ENCODE measurements at places on chromosomes 4 and X.
A peak's percentile ranks its signal among the peaks of the same experiment; 100 is the strongest.

DNA sequence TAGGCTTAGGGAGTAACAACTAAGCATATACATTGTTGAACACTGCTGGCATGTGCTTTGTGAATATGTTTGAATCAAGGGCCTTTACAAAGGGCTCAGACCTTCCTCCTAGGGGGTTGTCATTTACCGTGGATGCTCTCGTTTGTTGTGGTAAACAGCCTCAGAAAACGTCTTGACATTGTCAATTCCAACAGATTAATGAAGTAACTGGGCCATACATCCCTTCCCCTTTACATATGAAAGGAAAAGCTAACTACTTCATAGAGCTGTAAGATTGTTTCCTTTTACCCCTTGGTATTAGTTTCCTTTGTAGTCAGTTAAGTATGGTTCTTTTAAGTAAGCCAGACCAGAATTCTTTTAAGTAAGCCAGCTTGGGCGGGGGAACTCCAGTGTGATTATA is 42.9 kb downstream of the FAT4 start:
- DNase-seq: no peak

- DNase-seq: no peak
Measured at GRCh38 chrX:132463411-132463810, 25.4 kb downstream of the MBNL3 start.

DNA sequence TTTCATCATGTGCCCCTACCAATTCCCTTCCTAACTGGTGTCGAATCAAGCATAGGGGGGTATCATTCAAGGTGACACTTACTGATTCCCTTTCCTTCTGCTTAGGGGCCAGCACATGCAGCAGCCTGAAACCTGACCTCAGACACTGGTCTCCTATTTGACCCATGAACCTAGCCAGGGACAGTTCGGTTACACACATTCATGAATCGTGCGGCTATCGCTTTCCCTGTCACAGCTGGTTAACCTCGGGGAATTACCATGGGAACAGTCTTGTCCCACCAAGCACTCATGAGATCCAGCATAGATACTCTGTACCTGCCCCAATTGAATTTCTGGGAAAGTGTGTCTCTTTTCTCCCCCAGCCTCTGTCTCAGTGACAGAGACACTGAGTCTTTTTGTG is 140.4 kb downstream of the ZNF674 start:
- DNase-seq: no peak

DNA sequence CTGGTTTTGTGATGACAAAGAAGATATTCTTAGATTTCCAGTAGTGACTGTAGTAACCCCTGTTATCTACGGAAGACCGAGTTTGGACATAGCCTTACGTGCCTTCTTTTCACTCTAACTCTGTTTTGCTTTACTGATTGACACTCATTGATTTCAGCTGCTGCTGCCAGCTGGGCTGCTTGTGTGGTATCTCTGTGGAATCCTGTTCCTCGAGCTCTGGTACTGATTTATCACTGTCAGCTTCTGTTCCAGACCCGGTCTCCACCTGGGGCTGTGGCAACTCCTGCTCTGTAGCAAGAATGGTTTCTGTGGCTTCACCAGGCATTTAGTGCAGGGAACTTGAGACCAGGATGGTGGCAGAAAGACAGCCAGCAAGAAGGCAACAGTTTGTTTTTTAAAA is 24.6 kb upstream of the LAP3 start:
- DNase-seq: no peak

- DNase-seq: peak; percentile 31
Measured at GRCh38 chrX:123943488-123943887, 18.0 kb upstream of the STAG2 start.

GRCh38 chrX:135477576-135477975 is 42.9 kb upstream of the INTS6L start:
- DNase-seq: peak; percentile 21

GRCh38 chrX:22124098-22124497 is 92.0 kb downstream of the PHEX start:
- peak; percentile 23 for DNase-seq

- no peak for DNase-seq
Measured at GRCh38 chrX:15242899-15243555, 26.9 kb downstream of the ASB9 start.

DNA sequence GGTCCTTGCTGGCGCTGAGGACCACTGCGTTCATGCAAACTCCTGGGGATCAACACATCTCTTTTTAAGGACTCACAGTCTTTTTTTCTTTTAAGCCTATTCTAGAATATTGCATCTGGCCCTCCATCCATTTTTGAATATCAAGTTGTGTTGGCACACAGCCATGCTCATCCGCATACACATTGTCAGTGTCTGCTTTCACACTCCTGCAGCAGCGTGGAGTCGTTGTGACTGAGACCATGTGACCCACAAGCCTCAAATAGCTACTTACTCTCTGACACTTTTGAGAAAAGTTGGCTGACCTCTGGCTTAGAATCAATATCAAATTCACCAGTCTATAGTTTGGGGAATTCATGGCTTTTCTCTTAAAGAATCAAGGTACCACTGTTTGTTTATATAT is 191.8 kb upstream of the S100G start:
- no peak for DNase-seq

DNA sequence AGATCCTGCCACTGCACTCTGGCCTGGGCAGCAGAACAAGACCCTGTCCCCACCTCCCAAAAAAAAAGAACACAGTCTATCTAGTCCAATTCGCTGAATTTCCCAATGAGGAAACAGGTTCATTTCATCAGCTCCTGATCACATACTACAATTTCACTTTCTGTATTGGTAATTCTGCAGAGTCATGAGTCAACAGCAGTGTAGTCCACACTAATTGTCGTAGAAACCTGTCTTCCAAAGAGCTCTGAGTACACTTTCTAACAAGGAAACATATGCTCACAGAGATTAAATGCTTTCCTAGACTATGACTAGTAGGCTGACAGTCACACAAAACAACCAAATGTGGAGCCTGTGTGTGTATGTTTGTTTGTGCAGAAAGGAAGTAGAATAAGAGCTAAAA is 91.9 kb downstream of the GPC4 start:
- DNase-seq: no peak

DNA sequence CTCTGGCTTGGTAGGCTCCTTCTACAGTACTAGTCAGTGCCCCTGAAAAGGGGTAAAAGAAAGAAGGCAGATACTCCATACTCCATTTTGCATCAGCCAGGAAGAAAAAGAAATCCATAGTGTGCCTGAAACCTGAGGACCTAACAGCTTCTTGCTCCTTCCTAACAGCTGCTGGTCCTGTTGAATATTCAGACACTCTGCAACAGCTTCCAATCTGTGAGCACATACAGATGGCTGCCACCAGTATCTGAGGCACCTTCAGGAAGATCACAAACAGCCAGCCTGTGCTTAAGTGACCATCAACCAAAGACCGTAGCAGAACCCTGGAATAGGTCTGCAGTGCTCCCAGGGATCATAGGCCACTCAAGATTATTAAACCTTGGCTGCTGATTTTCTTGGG is 4.3 kb downstream of the GIMD1 start:
- DNase-seq: no peak

DNA sequence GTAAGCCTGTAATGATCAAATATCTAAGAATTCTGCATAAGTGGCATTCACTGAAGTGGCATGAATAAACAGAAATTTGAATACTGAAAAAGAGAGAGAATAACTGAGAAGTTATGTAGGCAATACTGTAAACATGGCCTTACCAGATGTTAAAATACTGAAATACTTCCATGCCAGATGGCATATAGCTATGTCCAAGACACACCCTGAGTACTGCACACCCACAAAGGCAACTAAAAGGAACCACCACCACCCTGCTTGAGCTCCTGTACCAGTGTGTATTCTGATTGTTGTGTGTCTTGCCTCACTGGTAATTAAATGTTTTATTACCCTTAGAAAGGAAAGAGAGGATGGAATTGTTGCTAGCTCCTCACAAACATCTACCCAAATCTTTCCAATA is 192.1 kb downstream of the ADAMTS3 start:
- no peak for DNase-seq

DNA sequence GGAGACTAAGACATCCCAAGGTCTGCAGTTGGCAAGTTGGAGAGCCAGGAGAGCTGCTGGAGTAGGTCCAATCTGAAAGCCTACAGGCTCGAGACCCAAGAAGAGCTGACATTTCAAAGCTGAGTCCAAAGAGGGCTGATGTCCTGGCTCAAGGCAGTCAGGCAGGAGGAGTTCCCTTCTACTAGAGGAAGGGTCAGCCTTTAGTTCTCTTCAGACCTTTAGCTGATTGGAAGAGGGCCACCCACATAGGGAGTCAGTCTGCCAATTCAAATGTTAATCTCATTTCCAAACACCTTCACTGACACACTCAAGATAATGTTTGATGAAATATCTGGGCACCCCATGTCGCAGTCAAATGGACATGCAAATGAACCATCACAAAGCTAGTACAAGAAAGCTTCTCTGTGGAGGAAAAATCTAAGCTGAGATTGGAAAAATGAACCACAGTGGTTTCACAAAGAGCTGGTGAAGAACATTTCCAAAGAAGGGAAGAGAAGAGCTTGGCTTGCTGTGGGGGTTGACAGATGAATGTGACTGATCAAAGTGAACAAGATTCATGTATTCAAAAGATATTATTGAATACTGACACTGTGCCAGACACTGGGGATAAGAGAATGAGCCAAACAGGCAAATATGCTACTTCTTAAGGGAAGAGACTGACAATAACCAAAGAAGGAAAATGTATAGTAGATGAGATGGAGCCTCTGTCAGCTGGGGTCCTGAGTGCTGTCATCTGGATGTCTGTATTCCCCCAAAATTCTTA is 61.2 kb downstream of the STK32B start:
- DNase-seq: no peak

DNA sequence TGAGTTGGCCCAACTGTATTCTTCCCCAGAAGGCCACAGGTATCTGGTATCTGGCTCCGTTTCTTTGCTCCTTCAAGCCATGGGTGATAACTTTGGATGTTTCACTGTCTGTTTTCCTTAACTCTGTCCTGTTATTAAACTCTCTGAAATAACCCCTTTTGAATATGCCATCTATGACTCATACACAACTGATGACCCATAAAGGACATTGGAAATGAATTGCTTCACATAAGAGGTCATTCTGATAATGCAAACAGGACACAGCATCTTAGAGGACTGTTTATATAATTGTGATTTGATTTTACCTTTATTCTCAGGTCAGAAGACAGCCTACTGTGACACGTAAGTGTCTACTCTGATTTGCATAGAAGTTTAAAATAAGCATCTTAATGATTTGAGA is 227.7 kb downstream of the VEGFC start:
- no peak for DNase-seq

DNA sequence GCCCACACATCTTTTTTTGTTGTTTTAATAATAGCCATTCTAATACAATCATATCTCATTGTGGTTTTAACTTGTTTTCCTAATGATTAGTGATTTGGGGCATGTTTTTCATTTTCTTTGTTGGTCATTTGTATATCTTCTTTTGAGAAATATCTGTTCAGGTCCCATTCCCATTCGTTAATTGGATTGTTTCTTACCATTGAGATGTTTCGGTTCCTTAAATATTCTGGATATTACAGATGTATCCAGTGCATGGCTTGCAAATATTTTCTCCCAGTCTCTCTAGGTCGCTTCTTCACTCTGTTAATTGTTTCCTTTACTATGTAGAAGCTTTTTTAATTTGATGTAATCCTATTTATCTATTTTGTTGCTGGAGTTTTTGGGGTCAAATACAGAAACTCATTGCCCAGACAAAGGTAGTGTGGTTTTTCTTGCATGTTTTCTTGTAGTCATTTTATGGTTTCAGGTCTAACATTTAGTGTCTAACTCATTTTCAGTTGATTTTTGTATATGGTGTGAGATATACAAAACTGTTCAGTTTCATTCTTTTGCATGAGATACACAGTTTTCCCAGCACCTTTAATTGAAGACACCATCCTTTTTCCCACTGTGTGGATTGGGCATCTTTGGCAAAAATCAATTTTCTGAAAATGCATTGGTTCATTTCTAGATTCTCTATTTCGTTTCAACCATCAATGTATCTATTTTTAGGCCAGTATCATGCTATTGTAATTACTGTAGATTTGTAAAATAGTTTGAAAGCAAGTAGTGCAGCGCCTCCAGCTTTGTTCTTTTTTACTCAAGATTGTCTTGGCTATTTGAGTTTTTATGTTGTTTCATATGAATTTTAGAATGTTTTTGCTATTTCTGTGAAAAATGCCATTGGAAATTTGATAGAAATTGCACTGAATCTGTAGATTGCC is 195.9 kb downstream of the SCFD2 start:
- no peak for DNase-seq

GRCh38 chrX:85992811-85993229 is 54.5 kb downstream of the CHM start:
- no peak for DNase-seq

DNA sequence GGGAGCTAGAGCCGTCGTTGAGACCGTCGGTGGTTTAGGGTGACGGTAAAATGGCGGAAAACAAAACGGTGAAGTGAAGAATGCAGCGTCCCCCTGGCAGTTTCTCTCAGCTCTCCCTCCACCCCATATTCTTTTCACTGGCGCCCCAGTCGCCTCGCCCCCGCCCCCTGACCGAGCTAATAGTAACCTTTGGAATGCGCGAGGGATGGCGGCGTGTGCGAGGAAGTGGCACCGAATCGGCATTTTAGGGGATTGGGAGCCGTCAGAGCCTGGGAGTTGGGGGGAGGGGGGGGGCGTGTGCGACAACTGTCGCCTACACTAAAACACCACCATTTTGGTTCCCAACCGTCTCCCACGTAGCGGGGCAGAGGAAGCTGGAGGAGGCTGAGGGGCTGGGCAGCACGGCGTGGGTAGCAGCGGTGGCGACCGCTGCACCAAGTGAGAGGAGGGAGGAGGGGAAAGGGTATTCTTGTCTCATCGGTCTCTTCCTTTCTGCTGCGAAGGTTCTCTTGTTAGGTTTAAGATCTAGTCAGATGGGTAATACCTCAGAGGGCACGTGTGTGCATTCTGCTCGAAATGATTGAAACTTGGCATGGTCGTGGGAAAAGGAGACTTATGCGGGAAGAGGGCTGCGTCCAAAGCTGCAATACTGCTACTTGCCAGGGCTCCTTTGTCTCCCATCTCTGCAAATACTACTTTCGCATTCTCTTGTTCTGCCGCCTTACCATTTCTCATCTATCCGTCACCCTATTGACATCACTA is 840 bp downstream of the ZNF711 start:
- DNase-seq: peak; percentile 22

- no peak for DNase-seq
Measured at GRCh38 chr4:165208221-165208652, 876 bp downstream of the KLHL2 start.

DNA sequence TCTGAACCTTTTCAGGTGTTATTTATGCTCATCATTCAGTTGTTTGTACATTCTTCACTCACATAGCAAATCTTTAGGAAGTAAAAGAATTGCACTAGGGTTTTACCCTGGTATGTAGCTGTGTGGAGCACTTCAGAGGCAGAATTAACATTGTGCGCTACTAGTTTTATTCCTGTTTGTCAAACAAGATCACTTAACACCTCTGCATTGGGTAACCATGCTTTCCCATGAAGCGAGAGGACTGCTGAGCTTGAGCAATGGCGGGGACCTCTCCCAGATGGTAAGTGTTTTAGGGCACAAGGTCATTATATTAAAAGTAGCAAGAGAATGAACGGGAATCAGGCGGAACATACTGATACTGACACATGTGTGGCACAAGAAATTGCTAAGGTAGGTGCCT is 59.2 kb downstream of the SHROOM3 start:
- DNase-seq: no peak

GRCh38 chr4:124019749-124020549 is 623.4 kb downstream of the SPRY1 start:
- DNase-seq: no peak

GRCh38 chr4:74437866-74438265 is 7.1 kb upstream of the AREG start:
- DNase-seq: no peak

GRCh38 chr4:165055601-165056000 is 1.9 kb downstream of the TRIM75 start:
- DNase-seq: no peak

- no peak for DNase-seq
Measured at GRCh38 chrX:108696690-108697089, 39.7 kb downstream of the IRS4 start.

Measured in NCI-H446 treated with DMSO at 0.1 percent for 48 hours (cell line).